Suppressor macrophage treated with lipopolysaccharide for 4 hours (primary cell): ENCODE measurements at places on chromosomes 3 and 15.

DNA sequence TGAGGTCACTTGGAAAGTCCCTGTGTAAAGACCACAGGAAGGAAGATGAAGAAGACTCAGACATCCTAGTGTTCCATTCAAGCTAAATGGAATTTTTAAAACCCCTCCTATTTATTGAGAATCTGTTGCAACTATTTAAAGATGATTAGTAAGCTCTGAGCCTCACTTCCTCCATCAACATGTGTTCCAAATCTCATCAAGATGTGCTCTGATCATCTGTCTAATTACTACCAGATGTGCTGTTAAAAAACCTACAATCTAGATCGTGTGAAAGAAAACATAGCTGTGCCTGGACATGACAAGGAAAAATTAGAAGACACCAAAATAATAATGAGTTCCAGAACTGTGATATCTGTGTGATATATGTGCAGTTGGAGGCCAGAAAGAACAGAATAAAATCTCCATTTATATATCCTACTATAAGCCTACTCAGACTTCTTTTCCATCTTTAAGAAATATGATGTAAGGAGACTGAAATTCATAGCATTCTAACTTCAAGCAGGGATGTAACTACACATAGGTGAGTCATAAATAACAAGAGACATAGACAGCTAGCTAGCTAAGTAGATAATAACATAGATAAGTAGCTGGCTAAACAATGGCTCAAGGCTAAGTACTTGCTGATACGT lies 7.8 kb downstream of the XPC start:
- no peak for DNase-seq

GRCh38 chr3:115470254-115470653 lies 153.1 kb upstream of the GAP43 start:
- DNase-seq: no peak

GRCh38 chr15:69149803-69150202 lies 10.6 kb upstream of the GLCE start:
- no peak for DNase-seq

- no peak for DNase-seq
Measured at GRCh38 chr3:3589715-3590130, 209.5 kb upstream of the LRRN1 start.

GRCh38 chr3:166425900-166426611 lies 588.8 kb upstream of the BCHE start:
- no peak for DNase-seq

DNA sequence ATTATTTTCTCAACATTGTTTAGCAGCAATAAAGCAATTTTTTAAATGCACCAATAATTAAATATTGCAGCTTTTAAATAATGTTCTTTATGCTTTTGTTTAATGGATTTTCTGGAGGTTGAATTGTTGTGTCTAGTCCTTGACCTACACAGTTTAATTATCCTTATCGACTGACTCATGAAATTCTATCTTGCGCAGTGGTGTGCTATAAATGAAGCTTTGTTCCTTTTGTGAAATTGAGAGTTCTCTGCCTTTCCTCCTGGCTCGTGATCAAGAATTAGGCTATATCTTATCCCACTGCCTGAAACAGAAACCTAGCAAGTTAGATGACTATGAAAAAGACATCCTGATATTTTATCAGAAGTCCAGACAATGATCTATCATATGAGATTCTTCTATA lies 37.0 kb upstream of the PIK3R4 start:
- no peak for DNase-seq

DNA sequence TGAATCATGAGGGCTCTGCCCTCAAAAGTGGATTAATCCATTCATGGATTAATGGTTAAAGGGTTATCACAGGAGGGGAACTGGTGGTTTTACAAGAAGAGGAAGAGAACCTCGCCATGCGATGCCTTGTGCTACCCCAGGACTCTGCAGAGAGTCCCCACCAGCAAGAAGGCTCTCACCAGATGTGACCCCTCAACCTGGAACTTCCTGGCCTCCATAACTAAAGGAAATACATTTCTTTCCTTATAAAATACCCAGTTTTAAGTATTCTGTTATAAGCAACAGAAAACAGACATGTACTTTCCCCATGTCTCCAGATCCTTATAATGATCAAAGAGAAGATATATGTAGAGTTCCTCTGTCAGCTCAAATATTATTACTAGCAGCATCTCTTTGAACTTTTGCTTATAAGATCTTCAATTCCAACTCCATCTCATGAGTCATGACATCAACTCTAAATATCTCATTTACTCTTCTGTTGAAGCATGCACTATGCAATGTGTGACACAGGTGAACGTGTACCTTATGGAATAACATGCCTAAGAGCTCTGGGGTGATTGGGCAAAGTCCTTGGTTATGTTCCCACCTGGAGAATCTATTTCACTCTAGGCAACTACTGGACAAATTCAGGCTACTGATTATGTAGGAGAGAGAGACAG lies 37.5 kb upstream of the ZBTB38 start:
- no peak for DNase-seq

DNA sequence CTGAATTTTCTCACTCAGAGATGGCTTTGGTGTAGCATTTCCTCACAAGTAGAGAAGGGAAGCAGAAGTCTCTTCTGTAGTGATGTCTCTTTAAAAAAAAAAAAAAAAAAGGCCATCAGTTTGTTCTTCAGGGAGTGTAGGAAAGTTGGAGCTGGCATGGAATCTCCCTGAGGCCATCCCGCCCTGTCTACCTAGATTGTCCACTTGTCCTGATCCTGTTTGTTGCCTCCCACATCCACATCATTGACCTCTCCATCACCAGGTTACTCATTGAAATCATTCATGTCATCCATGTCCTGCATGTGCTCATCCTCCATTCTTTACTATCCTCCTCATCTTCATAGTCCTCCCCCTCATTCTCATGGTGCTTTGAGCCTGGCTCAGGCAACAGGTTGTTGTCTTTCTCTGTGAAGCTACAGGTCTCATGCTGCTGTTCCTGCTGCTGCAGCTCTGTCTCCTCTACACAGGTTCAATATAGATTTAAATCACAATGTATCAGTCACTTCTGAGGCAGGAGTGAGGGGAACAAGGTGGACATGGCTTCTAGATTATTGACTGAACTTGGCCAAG lies 556.3 kb upstream of the NAALADL2 start:
- DNase-seq: no peak

- DNase-seq: peak; percentile 72
Measured at GRCh38 chr15:45631776-45632175, 3.1 kb upstream of the SQOR start.

GRCh38 chr15:93072011-93072410 lies 17.0 kb downstream of the RGMA start:
- no peak for DNase-seq

GRCh38 chr15:79003896-79004295 lies 59.0 kb upstream of the CTSH start:
- DNase-seq: no peak

- DNase-seq: no peak
Measured at GRCh38 chr15:100786901-100787566, 92.6 kb upstream of the ALDH1A3 start.

DNA sequence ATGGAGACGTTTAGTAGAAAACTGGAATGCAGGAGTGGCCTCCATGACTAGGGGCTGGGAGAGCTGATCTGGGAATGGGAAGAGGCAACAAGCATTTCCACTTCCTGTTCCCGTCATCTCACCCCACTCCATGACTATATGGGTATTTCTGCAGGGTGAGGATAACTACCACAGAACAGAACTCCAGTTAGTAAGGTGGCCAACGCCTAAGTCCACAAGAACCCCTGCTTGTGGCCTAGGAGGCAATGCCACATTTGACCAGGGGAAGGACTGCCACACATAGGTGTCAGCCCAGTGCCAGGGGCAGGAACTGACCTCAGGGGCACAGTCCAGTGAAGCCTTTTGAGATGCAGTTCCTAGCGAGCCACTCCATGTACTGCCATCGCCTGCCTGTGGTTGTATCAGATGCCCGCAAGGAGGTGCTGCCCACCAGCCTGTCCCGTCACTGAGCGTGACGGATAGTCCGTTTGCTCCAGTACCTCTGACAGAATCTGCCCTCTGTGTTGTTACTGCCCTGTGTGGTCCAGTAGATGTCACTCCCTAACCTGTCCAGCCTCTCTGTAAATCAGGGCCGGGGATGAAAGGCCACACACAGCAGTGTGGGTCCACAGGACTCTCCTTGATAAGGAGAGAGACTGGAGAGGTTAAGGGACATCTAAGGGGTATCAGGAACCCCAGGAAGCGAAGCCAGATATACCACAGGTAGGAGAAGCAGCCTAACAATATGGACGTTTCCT lies 3.5 kb upstream of the MTFMT start:
- peak; percentile 71 for DNase-seq

GRCh38 chr3:81476692-81477091 lies 284.8 kb downstream of the GBE1 start:
- DNase-seq: peak; percentile 2

GRCh38 chr15:72850833-72851232 lies 67.3 kb upstream of the ADPGK start:
- peak; percentile 1 for DNase-seq

DNA sequence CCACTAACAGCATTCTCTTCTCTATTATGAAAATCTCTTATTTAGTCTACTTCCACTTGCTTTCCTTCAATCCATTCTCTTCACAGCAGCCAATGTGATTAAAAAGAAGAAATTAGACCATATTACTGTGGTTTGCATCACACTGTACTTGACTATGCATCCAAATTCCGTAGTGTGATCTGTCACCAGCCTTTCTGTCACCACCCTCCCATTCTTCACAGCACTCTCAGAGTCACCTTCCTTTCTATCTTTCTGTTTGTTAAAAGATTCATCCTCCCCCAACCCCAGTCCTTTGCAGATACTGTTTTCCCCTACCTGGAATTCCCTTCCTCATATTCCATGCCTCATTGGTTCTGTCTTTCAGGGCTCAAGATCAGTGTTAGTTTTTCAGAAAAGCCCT lies 55.0 kb upstream of the ABHD10 start:
- DNase-seq: no peak

DNA sequence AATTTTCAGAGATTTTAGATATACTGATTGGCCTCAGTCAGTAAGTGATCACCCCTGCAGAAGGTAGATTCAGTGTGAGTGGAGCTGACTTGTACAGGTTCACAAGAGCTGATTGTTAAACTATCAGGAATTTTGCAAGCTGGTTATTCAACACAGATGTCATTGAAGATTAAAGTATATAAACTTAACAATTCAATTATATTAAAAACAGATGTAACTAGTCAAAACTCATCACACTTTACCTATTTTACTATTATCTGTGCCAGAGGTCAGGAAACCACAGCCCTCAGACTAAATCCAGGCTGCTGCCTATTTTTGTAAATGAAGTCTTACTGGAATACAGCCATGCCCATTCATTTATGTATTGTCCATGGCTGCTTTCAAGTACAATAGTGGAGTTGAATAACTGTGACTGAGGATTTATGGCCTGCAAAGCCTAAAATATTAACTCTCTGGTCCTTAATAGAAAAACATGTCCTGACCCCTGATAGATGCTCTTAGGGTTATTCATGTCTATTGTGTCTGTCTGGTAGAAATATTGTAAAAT lies 429.3 kb upstream of the PDZRN3 start:
- DNase-seq: no peak
